Spinal cord (tissue), 10 donors: ENCODE measurements at places on chromosomes 11 and 22.

GRCh38 chr11:76677458-76677765 lies 6.9 kb upstream of the LRRC32 start:
- no peak overlapping the region for H3K27ac ChIP-seq
- DNase-seq: no peak
- no peaks in the 10 kb centered on the region for H3K27me3 ChIP-seq
- no peaks in the 10 kb centered on the region for H3K36me3 ChIP-seq
- H3K4me1 ChIP-seq: peaks cover 14% of the 10 kb centered on the region

GRCh38 chr11:99432677-99433076 lies 411.9 kb downstream of the CNTN5 start:
- no peak for DNase-seq
- H3K27ac ChIP-seq: no peak overlapping the region
- H3K4me1 ChIP-seq: no peaks in the 10 kb centered on the region
- H3K27me3 ChIP-seq: no peaks in the 10 kb centered on the region
- H3K4me3 ChIP-seq: no peak overlapping the region
- no peaks in the 10 kb centered on the region for H3K36me3 ChIP-seq

DNA sequence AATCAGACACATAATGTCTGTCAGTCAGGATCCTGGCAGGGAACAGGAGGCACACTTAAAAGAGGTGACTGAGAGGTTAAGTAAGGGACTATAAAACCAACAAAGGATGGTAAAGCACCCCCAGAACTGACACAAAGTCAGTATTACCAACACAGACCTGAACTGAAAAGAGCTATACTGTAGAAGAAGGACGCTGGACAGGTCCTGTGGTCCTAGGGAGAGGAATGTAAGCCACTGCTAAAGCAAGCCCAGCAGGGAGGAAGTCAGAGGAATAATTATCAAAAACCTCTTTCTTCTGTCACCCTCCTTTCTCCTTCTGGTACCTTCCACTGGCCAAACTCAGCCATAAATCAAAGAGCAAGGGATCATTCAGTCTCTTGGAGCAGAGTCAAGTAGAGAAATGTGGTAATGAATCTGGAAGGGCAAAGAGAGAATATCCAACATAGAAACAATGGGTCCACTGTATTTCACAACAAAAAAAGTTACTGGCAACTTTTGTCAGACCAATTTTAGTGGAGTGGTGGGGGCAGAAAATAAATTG lies 33.4 kb upstream of the ANGPTL5 start:
- no peaks in the 10 kb centered on the region for H3K4me1 ChIP-seq
- no peak for DNase-seq
- no peaks in the 10 kb centered on the region for H3K36me3 ChIP-seq
- H3K27me3 ChIP-seq: no peaks in the 10 kb centered on the region
- H3K4me3 ChIP-seq: no peak overlapping the region
- H3K27ac ChIP-seq: peak overlapping the region; percentile 8

GRCh38 chr11:73260127-73260457 lies 12.0 kb upstream of the P2RY6 start:
- no peak overlapping the region for H3K4me3 ChIP-seq
- H3K27me3 ChIP-seq: peaks cover 14% of the 10 kb centered on the region
- no peak overlapping the region for H3K27ac ChIP-seq

GRCh38 chr11:45204761-45205160 lies 58.3 kb downstream of the PRDM11 start:
- no peak overlapping the region for H3K4me3 ChIP-seq
- no peak overlapping the region for H3K27ac ChIP-seq
- H3K4me1 ChIP-seq: peaks cover 12% of the 10 kb centered on the region
- H3K27me3 ChIP-seq: no peaks in the 10 kb centered on the region
- H3K36me3 ChIP-seq: peaks cover 34% of the 10 kb centered on the region
- DNase-seq: no peak

GRCh38 chr11:15745266-15745665 lies 611.1 kb downstream of the SOX6 start:
- no peaks in the 10 kb centered on the region for H3K4me1 ChIP-seq
- no peak for DNase-seq
- peaks cover 2% of the 10 kb centered on the region for H3K27me3 ChIP-seq
- no peaks in the 10 kb centered on the region for H3K36me3 ChIP-seq
- no peak overlapping the region for H3K4me3 ChIP-seq

DNA sequence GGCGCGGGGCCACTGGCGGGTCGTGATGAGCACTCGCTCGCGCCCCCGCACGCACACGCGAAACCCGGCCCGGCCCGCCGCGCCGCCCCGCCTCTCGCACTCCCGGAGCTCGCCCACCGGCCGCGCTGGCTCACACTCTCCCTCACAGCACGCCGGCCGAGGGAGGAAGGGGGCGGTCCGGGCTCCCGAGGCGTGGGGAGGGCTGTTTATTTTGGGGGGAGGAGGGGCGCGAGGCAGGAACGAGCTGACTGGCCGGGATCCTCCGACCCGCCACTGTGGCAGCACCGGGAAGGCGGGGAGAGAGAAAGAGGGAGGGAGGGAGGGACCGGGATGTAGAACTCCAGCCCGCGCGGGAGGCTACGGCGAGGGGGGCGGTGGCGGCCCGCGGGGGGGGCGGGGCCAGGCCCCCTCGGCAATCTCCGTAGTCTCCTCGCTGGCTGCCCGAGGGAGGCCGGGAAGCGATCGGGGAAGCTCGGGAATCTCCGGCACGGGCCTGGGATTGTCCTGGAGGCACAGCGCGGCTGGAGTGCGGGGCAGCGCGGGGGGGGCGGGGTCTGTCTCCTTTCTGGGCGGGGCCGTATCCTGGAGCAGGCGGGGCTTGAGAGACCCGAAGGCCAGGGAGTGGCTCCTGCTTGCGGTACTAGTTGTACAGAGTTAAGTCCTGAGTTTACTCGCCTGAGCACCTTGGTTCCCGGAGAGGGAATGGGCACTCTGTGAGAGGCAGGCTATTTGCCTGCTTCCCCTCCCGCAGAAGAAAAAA lies at the start of gene RBFOX2:
RBFOX2 (minus strand) TSS at position 179 of the 760 bp plus-strand sequence. CDS start 399 bp downstream, outside the sequence.
- H3K4me1 ChIP-seq: peaks cover 8% of the 10 kb centered on the region
- peaks cover 5% of the 10 kb centered on the region for H3K36me3 ChIP-seq
- peak within 1 kb of the TSS; percentile 82 for H3K27ac ChIP-seq

- peaks cover 9% of the 10 kb centered on the region for H3K36me3 ChIP-seq
- DNase-seq: no peak
- no peaks in the 10 kb centered on the region for H3K27me3 ChIP-seq
These were observed 46.4 kb downstream of the SYT13 start for GRCh38 chr11:45239733-45240132.

DNA sequence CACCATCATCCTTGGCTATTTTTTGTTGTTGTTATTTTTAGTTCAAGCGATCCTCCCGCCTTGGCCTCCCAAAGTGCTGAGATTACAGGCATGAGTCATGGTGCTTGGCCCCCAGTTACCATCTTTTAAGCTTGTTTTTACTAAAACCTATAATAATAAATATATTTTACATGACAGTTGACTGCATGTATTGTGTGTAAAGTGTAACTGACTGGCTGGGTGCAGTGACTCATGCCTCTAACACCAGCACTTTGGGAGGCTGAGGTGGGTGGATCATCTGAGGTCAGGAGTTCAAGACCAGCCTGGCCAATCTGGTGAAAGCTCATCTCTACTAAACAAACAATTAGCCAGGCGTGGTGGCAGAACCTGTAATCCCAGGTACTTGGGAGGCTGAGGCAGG lies 386.2 kb downstream of the TENM4 start:
- H3K36me3 ChIP-seq: no peaks in the 10 kb centered on the region
- peaks cover 8% of the 10 kb centered on the region for H3K4me1 ChIP-seq
- no peak for DNase-seq
- no peak overlapping the region for H3K27ac ChIP-seq
- H3K27me3 ChIP-seq: no peaks in the 10 kb centered on the region

DNA sequence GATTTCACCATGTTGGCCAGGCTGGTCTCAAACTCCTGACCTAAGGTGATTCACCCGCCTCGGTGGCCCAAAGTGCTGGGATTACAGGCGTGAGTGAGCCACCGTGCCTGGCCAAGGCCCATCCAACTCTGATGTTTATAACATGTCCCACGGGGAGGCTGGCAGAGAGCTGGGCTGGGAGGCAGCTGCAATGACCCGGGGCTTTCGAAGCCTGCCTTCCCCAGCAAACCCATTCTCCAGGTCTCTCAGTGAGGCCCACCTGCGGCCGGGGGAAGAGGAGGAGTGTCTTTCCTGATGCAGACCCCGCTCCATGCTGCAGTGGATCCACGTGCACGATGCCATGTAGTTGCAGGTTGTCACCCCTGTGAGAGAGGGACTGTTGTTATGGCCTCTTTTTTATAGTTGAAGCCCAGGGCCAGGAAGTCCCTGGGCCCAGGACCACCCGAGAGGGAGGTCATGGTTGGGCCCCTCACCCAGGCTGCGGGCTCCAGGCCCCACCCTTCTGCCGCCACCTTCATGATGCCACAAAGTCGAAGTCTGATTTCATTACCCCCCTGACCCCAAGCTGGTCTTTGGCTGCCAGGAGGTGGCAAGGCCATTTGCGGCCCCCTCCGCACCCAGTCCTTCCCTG lies 38.3 kb downstream of the KCNJ4 start:
- no peaks in the 10 kb centered on the region for H3K36me3 ChIP-seq
- H3K4me1 ChIP-seq: peaks cover 14% of the 10 kb centered on the region
- H3K27ac ChIP-seq: no peak overlapping the region
- H3K27me3 ChIP-seq: peaks cover 2% of the 10 kb centered on the region
- no peak overlapping the region for H3K4me3 ChIP-seq
